ENCODE measurements at places on chromosomes 7 and 10.

DNA sequence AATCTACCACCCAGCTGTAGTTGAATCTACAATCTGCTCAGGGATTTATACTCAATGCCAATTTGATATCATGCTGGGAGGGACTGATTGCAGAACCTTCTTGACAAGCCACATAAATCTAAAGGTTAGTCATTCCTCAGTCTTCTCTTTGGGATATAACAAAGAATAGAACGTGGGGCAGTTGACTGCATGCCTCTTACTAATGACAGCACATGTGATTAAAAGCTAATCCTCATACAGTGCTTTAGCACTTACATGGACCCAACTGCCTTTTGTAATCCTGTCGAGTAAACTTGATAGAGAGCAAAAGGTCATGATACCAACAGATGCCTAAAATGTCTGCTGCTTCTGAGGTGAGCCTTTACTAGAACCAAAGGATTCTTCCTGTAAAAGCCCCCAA is 12.3 kb downstream of the KLHL7 start:
- DNase-seq, result no peak

DNA sequence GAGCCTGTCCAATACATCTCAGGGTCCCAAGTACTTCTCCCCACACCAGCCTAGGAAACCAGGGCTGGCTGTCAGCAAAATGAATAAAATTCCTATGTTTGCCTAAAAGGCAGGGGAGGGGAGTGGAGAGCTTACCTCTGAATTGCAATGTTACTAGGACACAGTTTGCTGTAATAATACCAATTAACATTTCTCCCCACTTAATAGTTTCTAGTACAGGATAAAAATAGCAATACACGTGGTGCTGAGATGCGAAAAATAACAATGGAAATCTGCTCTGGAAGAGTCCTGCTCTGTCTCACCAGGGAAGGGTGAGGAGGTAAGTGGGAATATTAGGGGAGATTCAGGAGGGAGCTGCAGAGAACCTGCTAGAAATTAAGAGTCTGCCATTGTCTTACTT is 112.3 kb downstream of the PLXNA4 start:
- no peak for DNase-seq

DNA sequence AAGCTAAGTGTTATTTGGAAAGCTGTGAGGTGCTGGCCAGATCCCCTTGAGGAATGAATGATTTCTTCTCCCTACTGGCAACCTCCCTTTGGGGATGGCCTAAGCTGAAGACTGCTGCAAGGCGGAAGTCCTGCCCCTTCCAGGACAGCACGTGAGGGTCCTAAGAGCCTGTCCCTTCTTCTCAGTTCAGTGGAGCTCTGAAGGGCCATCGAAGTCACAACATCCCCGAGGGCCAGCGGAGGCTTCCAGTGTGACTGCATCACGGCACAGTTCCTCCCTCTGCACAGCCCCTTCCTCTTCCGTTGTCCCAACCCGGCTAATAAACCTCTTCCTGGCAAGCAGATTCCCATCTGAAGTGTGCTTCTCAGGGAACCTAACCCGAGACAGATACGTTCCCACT is 43.7 kb downstream of the RNF32 start:
- no peak for DNase-seq

GRCh38 chr7:99406557-99406956 is 1.8 kb downstream of the PDAP1 start:
- DNase-seq, result no peak

DNA sequence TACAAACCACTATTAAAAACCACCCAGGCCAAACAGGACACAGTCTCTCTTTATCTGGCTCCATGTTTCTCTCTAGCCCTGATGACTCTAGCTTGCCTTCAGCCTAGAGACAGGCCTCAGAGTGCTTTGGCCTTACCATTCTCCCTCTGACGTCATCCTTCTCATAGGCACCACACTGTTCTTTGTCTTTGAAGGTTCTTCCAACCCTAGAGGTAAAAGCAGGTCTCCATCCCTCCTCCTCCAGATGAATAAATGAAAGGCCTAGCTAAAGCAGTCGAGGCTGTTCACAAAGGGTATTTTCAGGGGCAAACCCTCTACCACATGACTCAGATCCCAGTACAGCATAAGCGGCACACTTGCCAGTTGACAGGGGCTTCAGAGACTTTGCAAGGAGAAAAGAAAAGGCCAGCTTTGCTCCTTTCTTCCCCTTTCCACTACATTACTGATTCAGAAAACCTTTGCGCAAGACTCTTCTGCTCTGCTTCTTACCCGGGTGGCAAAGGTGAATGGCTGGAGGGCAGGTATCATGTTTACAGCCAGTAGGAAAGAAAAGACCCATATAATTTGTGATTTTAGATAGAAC is 14.8 kb downstream of the NFE2L3 start:
- no peak for DNase-seq

- peak; percentile 70 for DNase-seq
Measured at GRCh38 chr7:77759294-77759889, 38.8 kb downstream of the TMEM60 start.

DNA sequence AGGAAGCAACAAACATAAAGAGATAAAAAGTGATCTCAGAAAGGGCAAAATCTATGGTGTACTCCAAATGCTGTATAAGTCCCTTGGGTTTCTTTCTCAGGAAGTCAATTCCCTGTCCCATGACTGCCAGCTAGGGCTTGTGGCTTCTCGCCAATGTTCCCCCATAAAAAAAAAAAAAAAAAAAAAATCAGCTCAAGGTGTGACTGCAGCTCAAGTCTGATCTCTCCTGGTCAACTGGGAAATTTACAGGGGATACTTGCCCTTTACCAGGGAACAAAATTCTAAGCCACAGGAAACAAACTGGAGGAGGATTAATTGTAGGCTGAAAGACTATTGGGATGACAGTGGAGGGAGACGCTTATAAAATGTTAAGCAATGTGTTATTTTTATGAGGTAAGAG is 76.0 kb downstream of the PCGF5 start:
- DNase-seq, result peak; percentile 21

GRCh38 chr7:127650847-127651555 is 993 bp upstream of the SND1 start:
- DNase-seq, result peak; percentile 39

DNA sequence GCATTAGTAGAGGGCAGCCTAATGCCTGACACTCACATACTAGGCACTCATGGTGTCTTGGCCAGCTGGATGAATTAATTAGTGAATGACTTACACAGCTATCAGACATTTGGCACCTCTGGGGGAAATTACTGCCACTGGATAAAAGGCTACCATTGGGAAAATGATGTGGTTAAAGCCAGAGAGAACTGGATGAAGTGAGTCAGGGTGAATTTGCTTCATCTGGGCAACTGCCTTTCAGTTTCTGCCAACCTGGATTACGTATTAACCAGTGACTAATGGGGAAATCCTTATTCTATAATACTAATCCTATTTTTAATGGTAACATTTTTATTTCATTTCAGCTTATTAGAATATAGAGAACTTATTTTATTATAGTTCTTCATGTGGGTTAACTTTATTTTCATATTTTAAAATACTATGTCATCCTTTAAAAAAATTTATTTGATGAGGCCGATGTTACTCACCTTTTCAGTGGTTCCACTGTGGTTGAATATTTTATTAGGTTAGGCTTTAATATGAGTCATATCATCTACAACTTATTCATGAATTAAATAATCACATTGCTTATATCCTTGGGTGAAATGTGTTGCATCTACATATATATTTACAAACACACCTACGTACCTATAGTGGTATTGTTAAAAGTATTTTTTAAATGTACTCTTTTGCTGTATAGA is 85.6 kb upstream of the CAPZA2 start:
- peak; percentile 98 for DNase-seq

GRCh38 chr7:28661826-28662595 is 249.7 kb downstream of the CREB5 start:
- no peak for DNase-seq

DNA sequence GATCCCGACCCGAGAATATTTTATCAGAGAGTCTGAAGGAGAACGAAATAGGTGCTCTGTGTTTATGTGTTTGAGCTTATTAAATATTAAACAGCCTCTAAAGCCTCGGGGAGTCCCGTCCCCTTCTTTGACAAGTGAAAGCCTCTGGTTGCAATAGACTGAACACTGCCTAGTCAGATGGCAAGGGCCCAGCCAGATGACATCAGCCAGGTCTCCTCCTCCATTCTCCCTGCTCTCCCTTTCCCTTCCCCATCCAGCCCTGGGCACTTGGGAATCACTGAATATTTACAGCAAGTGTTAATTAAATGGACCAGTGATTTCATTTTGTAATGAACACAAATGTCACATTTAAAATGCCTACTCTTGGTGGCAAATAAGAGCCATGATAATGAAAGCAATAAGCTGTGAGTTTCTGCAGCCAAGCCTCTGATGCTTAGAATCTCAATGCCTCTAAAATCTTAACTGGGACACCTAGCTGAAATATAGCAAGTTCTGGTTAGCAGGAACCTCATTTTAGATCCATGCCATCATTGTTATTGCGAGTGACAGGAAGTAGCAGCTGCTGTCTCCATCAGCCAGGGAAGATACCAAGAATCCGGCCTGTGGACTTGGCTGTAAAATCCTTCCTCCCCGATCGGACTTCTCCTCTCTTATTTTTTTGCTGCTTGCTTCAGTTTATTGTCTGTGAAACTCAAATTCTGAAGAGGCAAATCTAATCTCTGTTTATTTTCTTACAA is 202.1 kb downstream of the PRPF18 start:
- DNase-seq, result no peak

GRCh38 chr7:128833148-128833945 is 3.1 kb downstream of the FLNC start:
- DNase-seq, result peak; percentile 21

GRCh38 chr7:100371561-100372171 is 1.6 kb upstream of the PILRA start:
- DNase-seq, result no peak

DNA sequence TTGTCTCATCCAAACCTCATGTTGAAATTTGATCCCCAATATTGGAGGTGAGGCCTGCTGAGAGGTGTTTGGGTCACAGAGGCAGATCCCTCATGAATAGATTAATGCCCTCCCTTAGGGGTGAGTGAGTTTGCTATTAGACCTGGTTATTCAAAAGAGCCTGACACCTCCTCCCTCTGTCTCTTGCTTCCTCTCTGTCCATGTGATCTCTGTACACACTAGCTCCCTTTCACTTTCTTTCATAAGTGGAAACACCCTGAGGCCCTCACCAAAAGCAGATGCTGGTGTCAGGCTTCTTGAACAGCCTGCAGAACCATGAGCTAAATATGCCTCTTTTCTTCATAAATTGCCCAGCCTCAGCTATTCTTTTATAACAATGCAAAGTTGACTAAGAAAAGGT is 447.1 kb downstream of the MDFIC start:
- no peak for DNase-seq

GRCh38 chr7:34168013-34168412 is 262.7 kb downstream of the BMPER start:
- no peak for DNase-seq

DNA sequence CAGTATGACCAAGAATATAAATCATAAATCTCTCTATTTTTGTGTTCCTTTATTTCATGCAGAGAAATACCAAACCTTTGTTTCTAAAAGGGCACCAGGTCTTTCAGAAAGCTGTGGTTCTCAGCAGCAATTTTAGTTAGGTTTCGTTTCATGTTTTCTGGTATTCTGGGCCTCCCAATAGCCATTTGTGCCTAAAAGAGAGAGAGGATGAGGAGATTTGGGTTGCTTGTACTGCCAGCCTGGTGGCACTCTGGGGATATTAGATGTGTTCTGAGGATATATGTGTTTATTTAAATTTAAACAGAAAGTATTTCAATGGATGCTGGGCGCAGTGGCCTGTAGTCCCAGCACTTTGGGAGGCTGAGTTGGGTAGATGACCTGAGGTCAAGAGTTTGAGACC is 471.7 kb downstream of the AUTS2 start:
- no peak for DNase-seq

- DNase-seq, result peak; percentile 60
Measured at GRCh38 chr7:45402480-45403218, 171.5 kb upstream of the ADCY1 start.

- DNase-seq, result no peak
Measured at GRCh38 chr10:1745780-1746456, 8.6 kb upstream of the ADARB2 start.

DNA sequence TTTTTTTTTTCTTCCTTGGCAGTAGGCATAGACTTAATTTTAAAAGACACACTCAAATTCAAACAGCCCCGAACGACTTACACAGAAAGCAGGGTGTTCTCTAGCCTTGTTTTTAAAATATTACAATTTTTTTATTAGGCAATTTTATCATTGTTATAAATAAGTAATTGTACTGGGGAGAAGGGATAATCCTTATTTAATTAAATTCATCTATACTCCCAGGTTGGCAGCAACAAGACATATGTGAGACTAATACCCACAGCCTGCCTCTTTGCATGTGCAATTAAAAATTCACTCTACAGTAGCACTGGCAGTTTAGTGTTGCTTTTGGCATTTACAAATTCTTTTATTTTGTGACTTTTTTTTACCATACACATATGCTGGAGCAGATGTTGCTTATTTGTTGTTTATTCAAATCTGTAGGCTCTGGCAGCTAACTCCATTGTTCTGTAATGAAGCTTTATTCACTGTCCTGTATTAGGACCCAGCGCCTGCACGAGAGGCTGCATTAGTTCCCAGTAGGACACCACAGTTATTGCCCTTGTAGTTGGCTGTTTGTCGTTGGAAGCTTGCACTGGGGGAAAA is 84.9 kb upstream of the PPP1R17 start:
- DNase-seq, result no peak

DNA sequence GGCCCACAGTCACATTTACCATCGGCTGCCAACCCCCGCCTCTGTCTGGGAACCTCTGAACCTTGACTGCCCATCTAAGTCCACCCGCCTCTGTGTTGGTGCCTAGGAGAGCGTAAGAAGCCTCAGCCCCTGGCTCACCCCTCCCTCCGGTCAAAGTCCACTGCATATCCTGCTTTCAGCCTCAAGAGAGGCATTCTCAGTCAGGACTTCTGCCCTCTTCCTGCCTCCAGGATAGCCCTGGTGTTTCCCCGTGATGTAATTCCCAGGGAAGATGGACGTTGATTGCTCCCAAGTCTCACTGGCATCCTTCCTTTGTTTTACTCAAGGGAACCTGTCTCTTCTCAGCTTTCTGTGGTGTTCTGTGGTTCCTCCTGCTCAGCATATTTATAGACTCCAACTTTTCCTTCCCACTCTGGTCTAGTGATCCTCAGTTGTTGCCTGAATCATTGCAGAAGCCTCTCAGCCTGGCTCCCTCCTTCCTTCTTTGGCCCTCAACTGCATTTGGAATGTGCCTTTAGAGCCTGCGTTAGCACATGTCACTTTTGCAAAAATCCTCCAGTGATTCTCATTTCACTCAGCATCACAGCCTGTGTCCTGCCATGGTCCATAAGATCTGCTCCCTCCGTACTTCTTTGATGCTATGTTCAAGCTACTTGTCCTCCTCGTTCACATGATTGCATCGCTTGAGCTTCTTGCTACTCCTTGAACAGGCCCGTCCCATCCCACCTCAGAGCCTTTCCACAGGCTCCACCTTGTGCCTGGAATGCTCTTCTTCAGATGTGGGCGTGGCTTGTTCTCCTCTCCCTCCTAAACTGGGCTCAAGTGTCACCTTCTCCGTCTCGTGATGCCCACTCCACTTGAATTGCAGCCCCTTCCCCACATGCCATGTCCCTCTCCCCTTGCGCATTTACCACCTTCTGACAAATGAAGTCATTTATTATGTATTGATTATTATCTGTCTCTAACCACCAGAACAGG is 124.2 kb downstream of the PLPP4 start:
- peak; percentile 14 for DNase-seq

- DNase-seq, result no peak
Measured at GRCh38 chr10:69494626-69495558, 43.6 kb downstream of the TSPAN15 start.
